ENCODE measurements at places on chromosomes 5 and 9.

DNA sequence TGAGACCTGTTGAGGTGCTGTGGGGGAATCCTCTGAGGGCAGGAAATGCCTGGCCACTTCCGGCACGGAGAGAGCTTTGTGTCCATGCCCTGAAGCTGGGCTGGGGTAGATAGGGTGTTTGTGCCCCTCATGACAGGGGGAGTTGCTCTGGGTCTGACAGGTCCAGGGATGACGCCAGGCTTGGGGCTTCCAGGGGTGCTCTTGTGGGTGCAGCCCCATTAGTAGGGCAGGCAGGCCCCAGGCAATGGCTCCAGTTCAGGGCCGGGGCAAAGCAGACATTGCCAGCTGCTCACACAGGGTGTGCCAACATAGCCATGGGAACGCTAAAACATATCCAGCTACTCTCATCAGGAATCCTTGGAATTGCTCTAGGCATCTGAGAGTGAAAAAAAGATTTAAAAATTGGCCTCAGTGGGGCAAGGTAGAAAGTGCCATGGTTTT lies 21.1 kb downstream of the PITX1 start:
- DNase-seq: no peak

DNA sequence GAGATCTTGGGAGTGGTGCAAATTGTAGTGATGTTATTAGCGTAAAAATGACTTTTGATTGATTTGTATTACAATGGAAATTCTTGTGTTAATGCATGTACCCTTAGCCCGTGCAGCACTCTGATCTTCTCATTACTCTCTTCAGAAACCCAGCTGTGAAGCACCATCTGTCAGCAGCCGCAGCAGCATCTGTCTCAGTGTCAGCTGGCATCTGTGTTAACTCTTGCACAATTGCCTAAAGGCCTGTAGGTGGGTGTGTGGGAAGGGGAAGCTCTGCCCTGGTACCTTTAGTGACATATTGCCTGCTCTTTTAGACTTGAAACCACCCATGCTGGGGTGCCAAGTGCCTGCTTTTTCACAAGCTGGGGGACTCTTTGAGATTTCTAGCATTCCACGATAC lies 101.3 kb downstream of the FBXL7 start:
- no peak for DNase-seq

GRCh38 chr9:38211002-38211401 lies 142.0 kb upstream of the SHB start:
- DNase-seq: no peak

GRCh38 chr9:87569518-87569917 lies 71.9 kb downstream of the DAPK1 start:
- no peak for DNase-seq

GRCh38 chr9:121277518-121278295 lies 9.7 kb downstream of the GSN start:
- DNase-seq: no peak

DNA sequence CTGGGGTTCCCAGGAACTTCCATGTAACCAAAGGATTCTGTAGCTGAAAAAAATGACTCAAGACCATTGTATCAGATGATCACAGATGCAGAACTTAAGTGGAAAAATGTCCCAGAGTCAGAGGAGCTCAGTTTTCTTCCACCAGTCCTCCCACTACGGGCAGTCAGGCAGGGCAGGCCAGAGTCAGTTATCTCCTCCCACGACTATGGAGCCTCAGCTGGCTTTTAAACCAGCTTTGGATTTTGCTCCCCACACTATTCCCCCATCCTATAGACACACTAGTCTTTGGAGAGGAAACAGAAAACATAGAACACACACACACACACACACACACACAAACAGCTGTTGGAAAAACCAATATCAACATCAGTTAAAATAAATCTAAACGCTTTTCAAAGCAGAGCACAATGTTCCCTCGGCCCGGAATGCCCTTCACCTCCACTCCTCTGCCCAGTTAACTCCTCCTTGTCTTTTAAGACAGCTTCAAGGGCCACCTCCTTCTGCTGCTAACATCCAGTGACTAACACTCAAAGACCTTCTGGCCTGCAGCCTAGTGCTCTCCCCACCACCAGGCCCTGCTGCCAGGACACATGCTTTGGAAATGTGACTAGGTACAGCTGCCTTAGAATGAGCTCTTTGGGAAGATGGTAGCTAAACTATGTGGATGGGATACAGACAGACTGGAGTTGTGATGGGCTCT lies 56.8 kb downstream of the NIPAL4 start:
- DNase-seq: no peak

DNA sequence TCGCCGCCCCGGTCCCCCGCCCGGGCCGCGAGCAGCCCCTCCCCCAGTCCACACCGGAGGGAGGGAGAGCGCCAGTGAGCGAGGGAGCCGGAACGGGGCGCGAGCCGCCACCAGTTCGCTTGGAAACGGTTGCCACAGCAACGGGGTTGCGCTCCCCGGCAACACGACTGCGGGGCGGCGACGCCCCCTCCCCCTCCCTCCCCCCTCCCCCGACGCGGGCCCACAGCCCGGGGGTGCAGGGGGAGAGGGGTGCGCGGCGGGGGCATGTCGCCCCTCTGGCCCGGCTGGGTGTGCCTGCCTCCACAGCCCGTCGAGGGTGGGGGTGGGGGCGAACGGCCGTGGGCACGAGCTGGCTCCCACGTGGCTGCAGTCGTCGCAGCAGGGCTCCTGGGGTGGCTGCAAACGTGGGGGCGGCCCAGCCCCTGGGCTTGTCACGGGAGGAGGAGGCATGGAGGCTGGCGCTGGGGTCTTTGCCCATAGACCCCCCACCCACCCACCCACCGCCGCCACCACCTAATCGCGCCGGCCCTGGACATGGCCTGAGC lies 524 bp downstream of the PRR7 start:
- DNase-seq: peak; percentile 53

GRCh38 chr9:74755355-74755754 lies 132.4 kb downstream of the TRPM6 start:
- no peak for DNase-seq

GRCh38 chr5:176339304-176339703 lies 22.3 kb downstream of the KIAA1191 start:
- DNase-seq: no peak

DNA sequence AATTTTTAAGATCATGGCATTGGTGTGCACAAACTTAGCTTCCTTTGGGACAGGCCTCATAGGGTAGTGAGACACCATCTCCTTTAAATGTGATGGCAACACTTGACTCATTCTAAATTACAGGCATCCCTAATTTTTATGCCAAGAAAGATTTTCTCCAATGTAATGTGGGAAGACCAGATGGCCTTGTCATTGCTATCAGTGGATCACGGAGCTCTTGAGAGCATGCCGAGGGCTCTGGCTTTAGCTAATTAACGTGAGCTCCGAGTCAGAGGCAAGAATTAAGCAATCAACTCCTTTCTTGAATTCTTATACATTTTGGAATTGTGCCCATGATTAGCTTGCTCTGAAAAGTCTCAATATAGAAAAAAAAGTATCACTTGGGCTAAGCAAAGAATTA lies 215.8 kb downstream of the LRRC70 start:
- DNase-seq: no peak

DNA sequence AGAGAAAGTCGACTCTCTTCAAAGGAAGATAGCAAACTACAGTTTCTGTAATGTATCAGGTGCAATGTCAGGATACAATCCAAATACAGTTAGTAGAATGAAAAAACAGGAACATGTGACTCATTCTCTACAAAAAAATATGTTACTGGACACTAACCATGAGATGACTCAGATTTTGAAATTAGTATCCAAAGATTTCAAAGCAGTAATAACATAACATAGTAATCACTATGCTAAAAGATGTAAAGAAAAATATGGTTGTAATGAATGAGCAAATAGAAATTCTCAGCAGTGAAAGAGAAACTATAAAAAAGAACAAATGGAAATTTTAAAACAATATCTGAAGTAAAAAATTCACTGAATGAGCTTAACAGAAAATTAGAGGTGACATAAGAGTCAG lies 42.3 kb downstream of the SHOC1 start:
- no peak for DNase-seq

GRCh38 chr9:125656560-125656959 lies 50.4 kb downstream of the MAPKAP1 start:
- no peak for DNase-seq

- no peak for DNase-seq
Observed at GRCh38 chr5:58847041-58847440, 264.2 kb downstream of the RAB3C start.

- DNase-seq: no peak
Observed at GRCh38 chr9:130898552-130898852, 1.9 kb upstream of the QRFP start.

- no peak for DNase-seq
Observed at GRCh38 chr9:120267929-120268328, 312.0 kb downstream of the CDK5RAP2 start.

DNA sequence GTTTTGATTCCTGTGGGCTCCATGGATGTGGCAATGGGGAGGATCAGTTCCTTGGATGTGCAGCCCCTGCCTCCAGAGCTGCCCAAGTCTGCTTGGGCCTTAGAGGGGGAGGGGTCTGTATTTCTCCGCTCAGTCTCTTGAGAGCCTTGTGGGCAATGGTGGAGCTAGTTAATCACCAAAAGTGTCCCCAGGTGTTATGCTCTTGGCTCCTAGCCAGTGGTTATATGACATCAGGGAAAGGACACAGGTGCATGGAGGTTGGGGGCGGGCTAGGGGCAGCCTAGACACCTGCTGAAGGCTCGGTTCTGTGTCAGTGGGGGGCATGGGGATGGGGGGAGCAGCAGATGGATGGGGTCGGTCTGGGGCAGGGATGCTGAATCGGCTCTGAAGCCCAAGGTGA lies 12.4 kb upstream of the ARAP3 start:
- no peak for DNase-seq

DNA sequence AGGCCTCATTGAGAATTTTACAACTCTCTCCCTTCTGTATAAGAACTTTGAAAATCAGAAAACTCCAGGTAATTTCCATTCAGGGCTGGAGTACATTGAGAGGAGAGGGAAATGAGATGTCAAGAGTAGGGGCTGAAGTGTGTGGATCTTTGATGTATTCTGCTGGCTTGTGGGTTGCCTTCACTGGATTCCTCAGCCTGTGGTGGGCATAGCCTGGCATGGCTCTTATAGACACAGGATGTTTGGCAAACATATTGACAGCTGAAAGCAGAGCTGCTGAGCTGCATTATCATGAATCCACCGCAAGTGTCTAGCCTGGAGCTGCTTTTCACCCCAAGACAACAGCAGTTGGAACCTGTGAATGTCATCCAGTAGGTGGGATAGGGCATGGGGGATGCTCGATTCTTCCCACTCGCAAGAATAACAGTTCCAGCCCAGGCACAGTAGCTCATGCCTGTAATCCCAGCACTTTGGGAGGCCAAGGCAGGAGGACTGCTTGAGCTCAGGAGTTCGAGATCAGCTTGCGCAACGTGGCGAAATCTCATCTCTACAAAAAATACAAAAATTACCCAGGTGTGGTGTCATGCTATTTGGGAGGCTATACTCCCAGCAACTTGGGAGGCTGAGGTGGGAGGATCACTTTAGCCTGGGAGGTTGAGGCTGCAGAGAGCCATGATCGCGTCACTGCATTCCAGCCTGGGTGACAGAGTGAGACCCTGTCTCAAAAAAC lies 36.0 kb upstream of the TTC23L start:
- no peak for DNase-seq

DNA sequence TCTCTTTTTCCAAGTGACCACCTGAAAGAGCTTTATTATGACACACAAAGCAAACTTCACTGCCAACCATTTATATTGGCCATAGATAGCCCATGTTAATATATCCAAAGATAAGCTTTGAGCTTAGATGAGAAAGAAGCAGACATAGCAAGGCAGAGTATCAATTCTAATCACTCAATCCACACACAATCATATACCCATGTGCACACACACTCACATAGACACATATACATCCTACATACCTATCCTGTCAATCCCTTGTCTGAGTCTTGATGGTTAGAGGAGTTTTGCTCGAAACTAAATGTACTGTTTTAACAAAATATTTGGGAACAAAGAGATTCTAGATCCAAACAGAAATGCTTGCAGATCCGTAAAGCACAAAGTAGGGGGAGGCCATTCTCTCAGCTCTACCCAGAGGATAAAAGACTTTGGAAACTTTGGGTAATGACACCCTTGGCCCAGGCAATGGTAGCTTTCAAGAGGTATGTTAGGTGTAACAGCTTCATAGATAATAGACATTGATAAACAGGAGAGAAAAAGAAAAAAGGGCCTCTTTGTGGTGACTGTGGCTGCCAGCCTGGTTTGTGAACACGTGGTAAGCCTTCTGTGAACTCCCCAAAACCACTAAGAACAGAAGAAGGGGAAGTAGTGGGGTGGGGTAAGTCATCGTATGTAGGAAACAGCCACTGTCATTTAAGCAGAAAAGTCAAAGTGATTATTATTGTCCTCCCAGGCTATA lies 121.6 kb downstream of the TLR4 start:
- no peak for DNase-seq

GRCh38 chr5:107381189-107381856 lies 289.4 kb downstream of the EFNA5 start:
- no peak for DNase-seq

- no peak for DNase-seq
Observed at GRCh38 chr5:78961743-78962142, 23.4 kb downstream of the ARSB start.

- DNase-seq: no peak
Observed at GRCh38 chr9:87276327-87276841, 221.3 kb upstream of the DAPK1 start.

Measured in stimulated activated CD8-positive, alpha-beta memory T cell treated with anti-CD3 and anti-CD28 coated beads, Interleukin-15, amount 100 ng/mL, for 4 hours (primary cell).